Bronchial epithelial cell (primary cell): ENCODE measurements at places on chromosomes 4 and X.

DNA sequence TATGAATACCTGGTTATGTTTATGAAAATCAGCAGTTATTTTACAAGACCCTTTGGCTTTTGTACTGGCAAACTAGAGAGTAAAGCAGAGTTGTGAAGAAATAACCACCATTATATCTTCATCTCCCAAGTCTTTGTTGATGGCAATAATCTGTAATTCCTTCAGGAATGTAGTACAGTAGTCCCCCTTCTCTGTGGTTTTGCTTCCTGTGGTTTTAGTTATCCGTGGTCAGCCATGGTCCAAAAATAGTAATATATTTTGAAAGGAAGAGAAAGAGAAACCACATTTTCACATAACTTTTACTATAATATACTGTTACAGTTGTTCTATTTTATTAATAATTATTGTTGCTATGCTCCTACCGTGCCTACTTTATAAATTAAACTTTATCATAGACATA lies 27.8 kb downstream of the BANK1 start:
- DNase-seq, result no peak

GRCh38 chrX:22520128-22520828 lies 247.6 kb downstream of the CBLL2 start:
- peak; percentile 89 for DNase-seq

DNA sequence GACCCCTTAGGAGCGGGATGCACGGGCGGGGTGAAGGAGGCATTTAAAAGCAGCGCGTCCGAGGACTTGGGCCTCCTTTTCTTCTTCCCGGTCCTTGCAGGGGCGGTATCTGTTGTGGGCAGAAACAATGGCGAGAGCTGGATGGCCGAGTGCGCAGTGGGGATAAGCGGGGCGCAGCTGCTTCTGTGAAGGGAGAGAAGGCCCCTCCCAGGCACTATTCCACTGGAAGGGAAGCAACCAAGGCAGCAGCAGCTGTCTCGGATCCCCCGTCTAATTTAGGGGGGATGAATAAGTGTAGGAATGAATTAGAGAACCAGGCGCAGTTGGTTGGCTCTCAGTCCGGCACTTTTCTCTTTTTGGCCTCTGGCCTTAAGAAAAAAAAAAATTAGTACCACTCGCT lies 995 bp downstream of the SMARCA5 start:
- peak; percentile 28 for DNase-seq

- DNase-seq, result no peak
Measured at GRCh38 chrX:96906741-96907140, 23.0 kb downstream of the RPA4 start.
